ENCODE measurements at places on chromosomes 5 and 9.

DNA sequence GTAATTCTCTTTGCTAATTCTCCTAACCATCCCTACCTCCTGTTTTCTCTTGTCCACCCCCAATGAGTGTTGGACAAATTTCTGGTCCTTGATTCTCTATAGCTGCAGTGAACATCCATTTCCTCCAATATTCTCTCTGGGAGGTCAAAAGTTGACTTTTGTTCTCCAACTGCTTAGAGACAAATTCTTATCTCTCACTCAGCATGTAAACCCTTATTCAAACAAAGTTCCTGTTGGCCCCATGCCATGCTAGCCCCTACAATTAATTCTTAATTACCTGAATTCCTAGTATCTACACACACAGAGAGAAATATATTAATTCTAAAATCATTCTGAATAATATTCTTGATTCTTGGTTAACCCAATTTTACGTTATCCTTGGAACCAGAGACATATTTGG lies 472.9 kb upstream of the ACTBL2 start:
- no peak for DNase-seq

DNA sequence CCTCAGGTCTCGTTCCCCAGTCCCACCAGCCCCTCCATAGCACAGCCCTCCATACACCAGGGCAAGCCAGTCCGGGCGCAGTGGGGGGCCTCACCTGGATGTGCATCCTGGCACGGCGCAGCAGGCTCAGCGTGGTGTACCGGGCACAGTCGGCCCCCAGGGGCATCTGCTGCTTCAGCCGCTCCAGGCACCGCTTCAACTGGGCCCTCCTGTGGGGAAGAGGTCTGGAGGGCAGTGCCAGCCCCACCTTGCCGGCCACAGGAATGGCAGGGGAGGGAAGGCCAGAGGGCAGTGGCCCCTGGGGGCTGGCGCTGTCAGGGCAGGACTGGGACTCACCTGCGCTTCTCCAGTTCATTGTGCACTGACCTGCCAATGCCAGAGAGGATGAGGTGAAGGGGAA lies 1.4 kb downstream of the MXD3 start:
- no peak for DNase-seq

DNA sequence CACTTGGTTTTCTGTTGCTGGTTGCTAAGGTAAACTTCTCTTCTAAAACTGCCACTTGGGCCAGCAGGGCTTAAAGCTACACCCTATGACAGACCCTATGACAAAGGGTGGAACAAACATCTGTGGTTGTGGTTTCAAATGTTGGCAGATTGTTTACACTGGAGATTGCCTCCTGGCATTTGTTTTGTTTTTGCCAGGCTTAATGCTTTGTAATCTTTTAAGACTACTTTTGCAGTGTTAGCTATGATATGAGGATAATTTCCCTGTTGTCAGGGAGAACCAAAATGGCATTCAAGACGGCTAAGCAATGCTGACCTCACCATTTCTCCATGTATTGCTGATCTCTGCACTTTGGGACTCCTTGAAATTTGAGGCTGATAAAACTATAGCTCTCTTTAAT lies 50.3 kb downstream of the MAMDC2 start:
- no peak for DNase-seq

- no peak for DNase-seq
Observed at GRCh38 chr5:149810856-149811255, 80.7 kb downstream of the PPARGC1B start.

DNA sequence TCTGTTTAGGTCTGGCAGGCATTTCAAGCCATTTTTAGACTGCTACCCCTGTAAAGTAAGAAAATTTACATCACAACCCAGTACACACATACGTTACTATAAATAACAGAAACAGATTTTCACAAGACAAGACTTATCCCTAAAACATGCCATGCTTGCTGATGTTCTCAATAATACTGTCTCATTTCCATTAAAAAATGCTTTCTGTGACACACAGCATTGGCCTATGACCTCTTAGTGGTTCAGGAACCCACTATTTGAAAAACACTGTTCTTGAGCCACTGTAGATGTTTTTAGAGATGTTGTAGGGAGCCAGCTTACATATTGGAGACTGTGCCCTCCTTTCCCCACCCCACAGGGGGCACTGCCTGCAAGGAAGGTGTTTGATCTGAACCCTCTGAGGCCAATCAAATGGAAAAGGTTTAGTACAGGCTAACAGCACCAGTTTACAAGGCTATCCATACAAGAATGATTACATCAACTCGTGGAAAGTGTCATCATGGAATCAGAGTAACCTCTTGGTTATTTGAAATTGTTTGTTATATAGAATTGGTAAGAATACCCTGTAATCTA lies 30.8 kb downstream of the ZSWIM6 start:
- no peak for DNase-seq

- DNase-seq, result no peak
Observed at GRCh38 chr5:66171349-66172344, 27.5 kb downstream of the SREK1 start.

DNA sequence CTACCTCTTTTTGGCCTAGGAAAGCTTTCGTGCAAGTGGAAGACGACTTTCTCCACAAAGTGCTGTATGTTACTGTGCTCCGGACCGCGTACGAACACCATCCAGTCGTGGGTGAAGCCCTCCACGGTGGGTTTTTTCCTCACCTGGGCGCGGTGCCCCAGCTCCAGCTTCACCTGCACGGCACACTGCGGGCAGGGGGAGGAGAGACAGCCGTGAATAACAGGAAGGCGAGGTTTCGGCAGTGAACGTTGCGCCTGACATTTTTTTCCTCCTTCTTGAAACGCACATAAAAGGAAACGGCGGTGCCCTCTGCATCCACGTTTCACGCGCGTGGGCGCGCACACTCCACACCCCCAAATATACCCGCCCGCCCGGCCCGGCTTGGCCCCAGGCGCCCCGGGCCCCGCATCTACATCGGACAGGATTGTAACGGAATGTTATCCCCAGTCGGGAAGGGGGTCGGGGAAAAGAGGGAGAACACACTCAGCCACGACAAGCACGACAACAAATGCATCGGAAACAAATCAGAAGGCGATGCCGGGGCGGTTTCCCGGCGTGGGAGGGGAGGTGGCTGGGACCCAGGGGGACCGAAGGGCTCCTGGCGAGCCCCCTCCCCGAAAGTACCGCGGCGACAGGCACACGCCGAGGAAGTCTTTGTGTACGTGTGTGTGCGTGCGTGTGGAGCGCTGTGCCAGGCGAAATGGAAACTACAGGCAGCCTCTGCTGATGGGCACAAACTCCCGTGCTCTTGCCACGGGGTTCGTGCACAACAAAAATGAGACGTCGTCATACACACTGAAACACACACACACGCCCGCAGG lies 1.4 kb downstream of the MLLT3 start:
- peak; percentile 72 for DNase-seq

Measured in activated T-cell treated with anti-CD3 and anti-CD28 coated beads, Interleukin-2, amount 50 U/mL, for 48 hours (primary cell).